ENCODE measurements at places on chromosomes 11 and 22.
A peak's percentile ranks its signal among the peaks of the same experiment; 100 is the strongest.

GRCh38 chr11:33387581-33387980 lies 130.4 kb downstream of the HIPK3 start:
- peak; percentile 43 for DNase-seq

- DNase-seq, result no peak
Observed at GRCh38 chr11:107927559-107927958, 689 bp upstream of the RAB39A start.

GRCh38 chr11:28243581-28243980 lies 135.4 kb downstream of the METTL15 start:
- peak; percentile 78 for DNase-seq

GRCh38 chr22:48093981-48094380 lies 1331.5 kb downstream of the TBC1D22A start:
- DNase-seq, result no peak
